ENCODE measurements at places on chromosomes 4 and X. TPM values are rescaled to one million over a fixed set of nuclear protein-coding genes. Genes with fewer than 3 reads are reported as not detected.

DNA sequence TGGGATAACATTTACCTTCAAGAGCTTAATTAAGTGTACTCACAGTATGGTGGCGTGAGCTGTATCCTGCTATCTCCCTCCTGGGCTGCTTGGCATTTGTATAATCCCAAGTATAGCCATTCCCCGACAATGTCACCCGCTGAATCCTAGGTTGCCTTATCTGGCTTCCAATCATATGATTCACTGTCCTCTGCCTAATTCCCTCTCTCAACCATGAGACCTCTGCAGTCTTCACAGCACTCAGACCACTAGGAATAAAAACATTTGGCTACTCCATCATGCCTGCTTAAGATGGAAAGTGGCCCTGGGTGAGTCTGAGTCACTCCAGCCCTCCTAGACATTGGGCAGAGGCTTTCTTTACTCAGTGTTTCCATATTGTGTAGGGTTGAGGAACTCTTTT lies 28.9 kb upstream of the WDFY3 start:
- no peak for DNase-seq

Gene F9
- not detected for polyA plus RNA-seq

GRCh38 chr4:183287309-183287659 lies 32.8 kb downstream of the CLDN22 start:
- no peak for DNase-seq

Gene RWDD4
- 18.0 TPM for polyA plus RNA-seq

GRCh38 chrX:38206542-38206941 lies 14.1 kb downstream of the SRPX start:
- no peak for DNase-seq

Gene KIT
- polyA plus RNA-seq, result 5.2 TPM

DNA sequence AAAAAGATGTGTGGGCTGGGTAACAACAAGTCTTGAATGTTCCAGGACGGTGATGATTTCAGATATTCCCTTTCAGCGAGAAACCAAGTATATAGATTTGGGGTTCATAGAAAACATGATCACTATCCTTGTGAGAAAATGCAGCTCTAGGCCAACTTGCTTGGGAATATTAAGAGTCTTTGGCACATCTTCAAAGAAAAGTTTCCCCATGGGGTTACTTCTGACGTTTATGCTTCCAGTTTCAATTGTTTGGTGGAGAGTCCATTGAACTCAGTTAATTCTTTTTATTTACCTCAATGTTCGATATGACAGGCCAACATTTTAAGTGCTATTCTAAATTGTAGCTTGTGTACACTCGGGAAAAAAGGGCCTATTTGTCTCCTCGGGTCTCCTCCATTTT lies 126.7 kb downstream of the NHS start:
- DNase-seq, result no peak

Gene COX7B2
- not detected for polyA plus RNA-seq

- DNase-seq, result no peak
Measured at GRCh38 chr4:84573385-84574068, 9.4 kb upstream of the CDS1 start.

Gene MAGEA4
- not detected for polyA plus RNA-seq

Gene CRMP1
- polyA plus RNA-seq, result not detected

- DNase-seq, result no peak
Measured at GRCh38 chr4:152950402-152951274, 14.5 kb downstream of the FHDC1 start.

Gene GTPBP6
- 49.4 TPM for polyA plus RNA-seq

GRCh38 chrX:29922607-29923006 lies 292.8 kb upstream of the MAGEB2 start:
- no peak for DNase-seq

DNA sequence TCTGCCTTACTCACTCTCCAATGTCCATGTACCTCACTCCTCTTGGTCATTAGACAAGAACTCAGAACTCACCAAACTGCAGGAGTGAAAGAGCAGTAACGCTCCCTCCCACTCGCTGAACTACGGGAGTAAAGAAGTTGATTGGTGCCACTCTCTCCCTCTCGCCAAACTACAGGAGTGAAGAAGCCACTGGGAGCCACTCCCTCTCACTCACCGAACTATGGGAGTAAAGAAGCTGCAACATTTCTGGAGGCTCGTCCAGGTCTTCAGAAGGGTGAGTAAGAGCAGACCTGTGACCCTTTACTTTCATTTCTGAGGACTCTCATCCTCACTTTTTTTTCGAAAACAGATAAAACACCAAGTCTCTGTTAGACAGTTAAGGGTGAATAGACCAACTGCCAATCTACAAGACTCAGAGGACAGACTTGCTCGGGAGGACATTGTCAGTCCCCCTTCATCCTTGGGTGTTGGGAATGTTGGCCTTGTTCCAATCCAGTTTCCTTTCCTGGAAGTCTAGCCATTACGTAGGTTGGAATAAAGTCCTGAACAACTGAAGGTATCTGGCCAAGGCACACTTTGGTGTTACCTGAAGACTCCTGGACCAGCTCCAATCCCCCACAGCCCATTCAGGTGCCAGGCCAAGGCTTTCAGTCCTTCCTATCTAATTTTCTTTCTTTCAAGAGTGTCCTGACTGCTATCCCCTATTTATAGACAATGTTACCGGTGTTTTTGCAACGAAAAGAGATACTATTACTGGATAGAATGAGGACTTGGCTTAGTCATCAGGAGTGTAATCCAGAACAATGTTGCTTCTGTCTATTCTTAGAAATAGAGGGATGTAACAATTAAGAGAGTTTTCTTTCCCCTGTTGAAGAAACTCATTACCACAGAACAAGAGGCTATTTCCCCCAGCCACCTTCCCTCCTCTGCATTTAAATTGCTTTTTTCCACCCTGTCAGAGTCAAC lies 11.0 kb upstream of the COL25A1 start:
- no peak for DNase-seq

Gene CENPVL1
- not detected for polyA plus RNA-seq

Gene SATL1
- not detected for polyA plus RNA-seq

DNA sequence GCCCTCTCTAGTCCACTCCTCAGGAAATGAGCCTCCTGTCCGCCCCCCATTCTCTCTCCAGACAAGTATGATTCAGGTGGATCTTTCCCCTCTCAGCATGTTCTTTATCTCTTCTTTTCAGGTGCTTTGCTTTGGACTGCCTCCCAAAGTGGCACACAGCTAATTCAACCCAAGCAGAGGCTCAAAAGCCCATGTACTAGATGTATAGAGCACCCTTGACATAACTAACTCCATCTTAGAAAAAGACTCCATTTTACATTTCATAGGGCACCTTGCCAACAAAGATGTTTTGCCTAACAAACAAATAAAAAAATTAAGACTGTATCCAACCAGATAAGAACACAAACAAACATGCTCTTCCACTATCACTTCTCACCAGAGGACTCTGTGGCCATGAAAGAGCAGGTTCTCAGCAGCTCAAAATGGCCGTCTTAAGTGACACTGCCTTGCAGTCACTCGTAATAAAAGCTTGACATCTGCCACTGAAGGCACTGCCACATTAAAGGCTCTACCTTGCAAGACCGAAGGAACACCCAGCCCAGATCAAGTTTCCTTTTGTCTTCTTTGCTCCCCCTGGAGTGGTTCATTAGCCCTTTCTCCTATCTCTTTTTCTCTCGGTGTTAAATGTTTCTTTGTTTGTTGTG lies 84.9 kb upstream of the TAB3 start:
- DNase-seq, result no peak

DNA sequence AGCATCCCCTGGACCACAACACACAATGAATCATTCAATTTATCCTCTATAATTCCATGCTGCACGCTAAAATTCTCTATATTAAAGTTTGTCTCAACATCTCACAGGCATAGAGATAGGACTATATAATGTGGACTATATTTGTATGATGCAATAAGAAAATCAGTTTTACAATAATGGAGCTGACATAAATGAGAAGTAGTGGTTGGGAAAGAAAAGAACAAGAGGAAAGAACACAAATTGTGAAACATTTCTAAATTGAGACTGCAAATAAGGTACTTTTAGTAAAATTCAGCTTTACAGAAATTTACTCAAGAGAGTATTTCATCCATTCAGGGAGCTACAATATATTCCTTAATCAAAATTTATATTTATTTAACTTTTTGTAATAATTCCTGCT lies 120.4 kb downstream of the ARAP2 start:
- DNase-seq, result no peak

Gene FAM114A1
- polyA plus RNA-seq, result 0.64 TPM

- DNase-seq, result no peak
Measured at GRCh38 chr4:83605744-83606172, 69.8 kb downstream of the GPAT3 start.

Gene TCEAL9
- polyA plus RNA-seq, result 1.0 TPM

DNA sequence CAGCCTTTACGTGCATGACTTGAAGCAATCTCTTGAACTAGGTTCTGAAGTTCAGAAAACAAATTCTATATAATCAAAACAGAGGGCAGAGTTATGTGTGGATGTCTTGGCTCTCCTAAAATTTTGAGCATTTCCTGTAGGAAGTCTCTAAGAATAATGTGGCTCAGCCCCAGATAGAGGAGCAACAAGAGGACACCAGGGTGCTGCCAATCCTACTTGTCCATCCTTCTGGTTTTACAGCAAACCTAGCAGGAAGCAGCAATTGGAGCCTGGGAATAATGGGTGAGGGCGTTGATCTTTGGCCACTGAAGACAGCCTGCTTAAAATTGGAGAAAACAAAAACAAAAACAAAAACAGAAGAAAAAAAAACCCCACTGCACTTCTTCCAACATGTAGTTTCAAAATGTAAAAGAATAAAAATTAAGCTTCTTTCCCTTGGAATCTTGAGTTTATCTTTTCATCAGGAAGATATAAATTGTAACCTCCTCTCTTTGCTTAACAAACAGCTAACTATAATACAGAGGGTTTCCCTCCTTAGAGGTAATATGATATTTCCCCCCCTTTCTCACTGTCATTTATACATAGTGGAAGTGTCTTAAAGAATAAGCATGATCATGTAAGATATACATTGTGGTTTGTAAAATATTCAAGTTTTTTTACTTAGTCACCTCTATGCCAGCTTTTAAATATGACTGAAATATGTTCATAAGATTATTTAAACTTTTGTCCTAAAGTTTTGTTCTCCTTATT lies 130.6 kb downstream of the FBXO8 start:
- no peak for DNase-seq

Gene LONRF3
- 2.5 TPM for polyA plus RNA-seq

Gene UGT2B17
- not detected for polyA plus RNA-seq

- DNase-seq, result no peak
Measured at GRCh38 chrX:8726031-8726652, 5.8 kb downstream of the ANOS1 start.

DNA sequence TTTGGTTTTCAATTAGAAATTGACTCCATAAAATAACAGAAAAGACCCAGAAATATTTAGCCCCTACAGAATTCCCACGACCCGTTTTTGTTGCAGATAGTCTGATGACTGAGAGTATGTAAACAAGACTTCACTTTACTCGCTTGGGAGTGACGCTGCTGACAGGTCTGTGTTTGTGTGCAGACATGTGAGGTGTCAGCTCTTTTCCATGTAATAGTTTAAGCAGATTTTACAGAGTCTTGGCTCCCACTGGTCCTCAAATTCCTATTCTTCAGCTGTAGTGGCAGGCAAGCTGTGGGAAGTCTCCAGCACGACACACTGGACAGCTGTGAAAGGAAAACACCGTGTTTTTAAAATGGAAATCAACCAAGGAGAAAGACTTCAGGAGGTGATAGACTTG lies 455.7 kb downstream of the GABRG1 start:
- DNase-seq, result no peak

GRCh38 chr4:6177587-6178197 lies 22.7 kb downstream of the JAKMIP1 start:
- DNase-seq, result peak; percentile 49

Gene TNMD
- polyA plus RNA-seq, result not detected

DNA sequence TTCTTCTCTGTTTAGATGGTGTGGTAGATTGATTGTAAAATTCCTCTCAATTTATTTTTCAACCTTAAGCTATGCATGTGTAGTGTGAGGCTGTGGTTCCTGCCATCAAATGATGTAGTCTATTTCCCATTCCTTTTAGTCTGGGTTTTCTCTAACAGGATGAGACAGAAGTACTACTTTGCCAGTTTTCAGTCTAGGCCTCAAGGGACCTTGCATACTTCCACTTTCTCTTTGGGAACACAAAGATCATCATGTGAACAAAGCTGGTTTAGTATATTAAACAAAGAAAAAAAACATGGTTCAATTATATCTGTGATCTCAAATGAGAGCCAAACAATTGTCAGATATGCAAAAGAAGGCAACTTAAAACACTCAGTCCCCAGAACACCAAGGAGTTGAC lies 1284.0 kb downstream of the RAPGEF2 start:
- DNase-seq, result no peak

Gene CLIC2
- polyA plus RNA-seq, result not detected

DNA sequence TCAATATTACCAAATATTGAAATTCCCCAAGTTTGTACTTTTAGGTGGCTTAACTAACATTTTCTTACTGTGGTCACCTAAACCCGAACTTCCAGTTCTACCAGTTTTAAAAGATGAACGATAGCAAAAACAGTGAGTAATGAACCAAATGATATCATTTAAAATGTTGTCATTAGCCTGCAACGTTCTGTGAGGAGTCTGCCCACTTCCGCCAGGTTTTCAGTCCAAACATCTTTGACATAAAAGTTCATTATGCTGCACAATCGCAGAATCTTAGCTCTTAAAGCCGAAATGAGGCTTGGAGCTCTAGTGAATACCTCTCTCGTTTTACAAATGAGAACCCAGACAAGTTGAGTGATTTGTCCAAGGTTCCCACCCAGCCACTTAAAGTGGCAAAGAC lies 762 bp downstream of the PIGA start:
- peak; percentile 51 for DNase-seq

DNA sequence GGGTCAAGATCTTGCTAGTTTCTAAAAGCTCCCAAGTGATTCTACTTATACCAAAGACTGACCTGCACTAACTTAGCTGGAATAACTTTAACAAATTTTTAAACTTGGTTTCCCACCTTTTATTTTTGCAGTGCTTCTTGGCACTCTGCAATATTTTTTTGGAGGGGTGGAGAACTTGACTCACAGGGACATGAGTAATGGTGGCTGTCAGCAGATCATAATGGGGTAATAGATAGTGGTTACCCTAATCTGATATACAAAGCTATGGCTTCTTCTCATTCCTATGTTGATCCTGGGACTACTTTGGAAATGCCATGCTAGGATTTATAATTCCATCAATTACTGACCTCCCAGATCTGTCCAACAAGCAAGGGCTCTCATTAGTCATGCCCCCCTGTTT lies 295.7 kb downstream of the GPAT3 start:
- DNase-seq, result no peak

- DNase-seq, result no peak
Measured at GRCh38 chrX:107753187-107753586, 22.4 kb downstream of the TSC22D3 start.

DNA sequence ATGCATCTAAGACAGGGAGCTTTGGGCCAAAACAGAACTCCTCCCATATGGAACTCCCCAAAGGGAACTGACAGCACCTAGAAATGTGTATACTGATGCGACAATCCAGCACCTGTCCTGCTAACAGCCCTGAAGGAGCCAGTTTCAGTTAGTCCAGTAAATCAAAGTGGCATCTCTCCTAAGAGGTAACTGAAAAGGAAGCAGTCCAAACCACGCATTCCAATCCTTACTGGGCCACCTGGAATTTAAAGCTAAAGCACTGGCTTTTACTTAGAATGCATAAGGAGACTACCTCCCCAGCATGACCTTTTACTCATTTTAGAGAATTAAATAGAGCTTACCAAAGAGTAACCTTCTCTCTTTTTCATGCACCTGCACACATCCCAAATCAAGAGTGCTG lies 586.8 kb upstream of the PITX2 start:
- no peak for DNase-seq

Gene ETDC
- polyA plus RNA-seq, result not detected

Gene CT45A3
- not detected for polyA plus RNA-seq

GRCh38 chr4:185710487-185710995 lies 101.5 kb downstream of the SORBS2 start:
- no peak for DNase-seq

- no peak for DNase-seq
Measured at GRCh38 chrX:107119283-107119682, 661 bp upstream of the RBM41 start.

GRCh38 chr4:188623314-188623854 lies 484.1 kb downstream of the TRIML1 start:
- DNase-seq, result no peak
